Occipital lobe (tissue), 3 donors: ENCODE measurements at places on chromosomes 4 and X.
A peak's percentile ranks its signal among the peaks of the same experiment; 100 is the strongest.

DNA sequence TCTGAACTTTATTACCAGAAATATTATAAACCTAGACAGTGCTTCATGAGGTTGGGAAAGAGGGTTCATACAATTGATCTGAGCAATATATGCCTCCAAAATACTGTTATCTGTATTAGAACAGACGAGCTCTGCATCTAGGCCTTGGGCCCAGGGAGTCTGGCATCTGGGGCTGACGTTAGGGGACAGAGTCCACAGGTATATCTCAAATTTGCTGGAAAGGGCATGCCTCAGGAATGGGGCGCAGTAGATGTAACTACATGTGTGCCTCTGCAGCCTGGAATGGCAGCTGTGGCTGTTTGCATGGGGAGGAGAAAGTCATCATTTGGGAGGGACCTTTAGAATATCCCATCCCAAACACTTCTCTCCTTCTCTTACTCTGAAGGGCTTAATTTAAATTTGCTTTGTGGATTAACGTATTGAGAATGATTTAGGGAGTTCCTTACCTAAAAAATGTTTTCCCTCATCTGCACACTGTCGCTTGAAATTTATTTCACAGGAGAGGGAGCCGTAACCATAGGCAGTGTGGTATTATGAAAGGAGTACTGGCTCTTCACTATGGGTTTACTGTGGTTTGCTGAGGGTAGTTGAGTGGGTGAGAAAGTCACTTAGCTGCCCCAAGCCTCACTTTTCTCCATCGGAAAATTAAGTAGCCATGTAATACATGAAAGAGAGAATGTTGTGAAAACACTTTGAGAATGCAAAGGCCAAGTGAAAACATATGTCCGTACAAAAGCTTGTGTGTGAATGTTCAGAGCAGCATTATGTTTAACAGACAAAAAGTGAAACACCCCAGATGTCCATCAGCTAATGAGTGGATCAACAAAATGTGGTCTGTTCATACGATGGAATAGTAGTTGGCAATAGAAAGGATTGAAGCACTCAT, 5.9 kb downstream of the ADD1 start:
- no peak for DNase-seq

DNA sequence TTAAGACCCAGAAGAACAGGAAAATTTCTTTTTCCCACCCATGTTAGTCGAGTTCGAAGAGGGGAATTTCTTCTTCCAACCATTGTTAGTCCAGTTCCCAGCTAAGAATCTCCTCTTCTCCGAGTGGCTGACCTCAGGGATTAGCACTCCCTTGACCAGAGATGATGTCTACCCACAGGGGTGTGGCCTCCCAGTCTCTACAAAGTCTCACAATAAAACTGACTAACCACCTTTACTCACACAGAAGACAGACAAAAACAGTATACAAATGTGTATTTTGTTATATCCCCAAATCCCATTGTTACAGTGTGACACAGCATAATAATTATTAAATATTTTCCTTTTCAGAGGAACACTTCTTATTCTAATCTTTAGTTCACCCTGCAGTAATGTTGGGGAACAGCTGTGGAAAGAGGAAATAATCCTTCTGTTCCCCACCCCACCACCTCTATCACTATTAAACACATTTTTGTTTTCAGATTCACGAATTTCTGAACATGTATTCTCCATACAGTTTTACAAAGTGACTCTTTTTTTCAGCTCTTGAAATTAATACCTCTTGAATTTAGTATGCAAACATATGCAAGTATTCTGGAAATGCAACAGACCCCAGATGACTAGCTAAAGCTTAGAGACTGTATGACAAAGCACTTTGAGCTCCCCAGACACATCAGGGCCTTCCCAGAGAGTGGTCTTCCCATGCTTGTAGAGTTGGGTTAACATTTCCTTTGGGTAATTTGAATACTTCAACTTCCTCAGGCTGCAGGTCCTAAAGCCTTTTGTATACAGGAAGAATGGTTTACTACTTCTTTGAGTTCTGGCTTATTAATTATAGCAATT, 62.5 kb upstream of the NFKB1 start:
- DNase-seq, result no peak

GRCh38 chr4:74906771-74907170, 26.1 kb upstream of the PARM1 start:
- no peak for DNase-seq

GRCh38 chr4:113256946-113257345, 207.5 kb downstream of the ANK2 start:
- DNase-seq, result no peak

DNA sequence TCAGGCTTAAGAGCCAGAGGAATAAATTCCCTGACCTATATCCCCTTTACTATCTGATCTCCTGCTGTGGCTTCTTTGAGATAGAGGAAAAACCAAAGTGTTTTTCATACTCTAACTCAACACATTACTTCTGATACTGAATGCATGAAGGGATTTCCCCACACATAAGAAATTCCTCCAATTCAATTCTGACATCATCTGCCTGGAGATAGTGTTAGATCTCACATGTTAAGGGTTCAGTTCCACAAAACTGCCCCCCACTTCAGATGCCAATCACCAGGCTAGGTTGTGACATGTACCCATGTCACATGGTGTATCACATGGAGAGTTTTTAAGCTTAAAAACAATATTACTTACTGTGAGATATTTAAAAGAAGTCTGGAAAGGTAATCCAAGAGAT, 46.8 kb downstream of the GSTCD start:
- DNase-seq, result no peak

- DNase-seq, result peak; percentile 61
These were observed at the start of gene SLC16A2 for GRCh38 chrX:74421036-74421739. Gene SLC16A2, plus strand, starts transcription at chrX:74421493. Its CDS starts 145 bp downstream, at chrX:74421638.

DNA sequence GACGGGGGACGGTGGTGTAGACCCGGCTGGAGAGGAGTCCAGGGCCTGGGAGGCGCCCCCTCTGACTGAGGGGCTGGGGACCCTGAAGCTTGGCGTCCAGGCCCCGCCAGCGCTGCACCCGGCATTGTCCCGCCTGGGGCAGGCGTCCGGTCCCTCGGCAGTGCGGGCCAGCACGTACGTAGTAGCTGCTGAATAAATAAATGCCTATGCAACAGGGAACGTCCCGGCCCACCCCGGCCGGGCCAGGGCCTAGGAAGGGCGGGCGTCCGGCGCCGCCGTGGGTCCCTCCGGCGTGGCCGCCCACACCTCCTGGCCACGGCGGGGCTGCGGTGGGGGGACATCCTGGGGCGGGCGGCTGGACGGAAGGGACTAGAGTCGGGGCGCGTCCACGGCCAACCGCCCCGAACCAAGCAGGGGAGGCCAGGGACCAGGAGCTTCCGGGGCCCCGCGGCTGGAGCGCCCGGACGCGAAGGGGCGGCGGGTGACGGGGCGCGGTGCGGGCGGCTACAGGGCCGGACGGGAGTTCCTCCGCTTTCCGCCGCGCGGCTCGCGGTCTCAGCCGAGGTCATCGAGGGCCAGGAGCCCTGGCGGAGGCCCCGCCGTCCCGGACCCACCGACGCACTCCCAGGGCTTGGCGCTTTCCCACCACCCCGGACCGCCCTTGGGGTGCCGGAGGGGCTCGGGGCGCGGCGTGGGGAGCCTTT, 886 bp upstream of the WWC2 start:
- DNase-seq, result no peak

- no peak for DNase-seq
These were observed 202.9 kb downstream of the TEX13A start for GRCh38 chrX:105017641-105018040.

DNA sequence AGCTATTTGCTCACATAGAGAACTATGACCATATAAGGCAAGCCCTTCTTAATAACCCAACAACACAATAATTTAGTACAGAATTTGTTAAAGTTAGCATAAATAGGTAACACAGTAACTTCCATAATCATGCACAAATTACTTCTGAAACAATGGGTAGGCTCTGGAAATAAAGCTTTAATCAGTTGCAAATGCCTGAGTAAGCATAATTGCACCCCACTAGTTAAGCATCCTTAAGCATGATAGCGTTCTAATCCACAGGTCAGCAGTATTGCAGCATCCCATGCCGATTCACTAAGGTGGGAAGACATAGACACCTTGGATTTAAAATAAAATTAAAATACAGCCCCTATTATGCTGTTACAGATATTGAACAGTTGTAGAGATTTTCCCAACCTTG, 161.7 kb downstream of the DHX15 start:
- DNase-seq, result no peak

DNA sequence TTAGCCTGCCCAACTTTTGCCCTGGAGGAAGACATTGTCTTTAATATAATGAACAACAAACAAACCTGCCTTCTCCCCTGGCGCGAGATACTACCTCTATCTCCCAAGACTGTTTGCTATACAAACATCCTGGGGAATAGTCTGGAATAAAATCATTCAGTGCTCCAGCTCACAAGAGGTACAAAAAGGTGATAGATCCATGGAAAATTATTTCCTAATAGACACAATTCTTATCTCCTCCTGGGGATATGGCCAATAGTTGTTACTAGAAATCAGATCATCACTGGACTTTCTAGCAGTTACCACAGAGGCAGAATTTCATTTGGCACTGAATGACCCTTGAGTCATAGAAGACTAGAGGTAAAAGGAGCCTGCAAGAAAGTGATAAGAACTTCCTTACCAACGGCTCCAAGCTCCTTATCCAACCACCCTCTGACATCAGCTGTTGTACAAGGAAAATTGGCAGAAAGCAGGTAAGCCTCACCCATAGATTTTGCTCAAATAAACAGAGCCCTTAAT, 38.1 kb downstream of the MID1 start:
- no peak for DNase-seq

GRCh38 chrX:17030092-17030491, 83.6 kb downstream of the REPS2 start:
- no peak for DNase-seq

GRCh38 chrX:81414630-81415029, 212.7 kb downstream of the SH3BGRL start:
- DNase-seq, result no peak

- DNase-seq, result no peak
These were observed 18.6 kb downstream of the NUDT6 start for GRCh38 chr4:122903766-122904288.

- DNase-seq, result no peak
These were observed 2.8 kb downstream of the TRIM2 start for GRCh38 chr4:153207027-153207426.

- DNase-seq, result no peak
These were observed 613 bp downstream of the GLRB start for GRCh38 chr4:157076578-157076947.

DNA sequence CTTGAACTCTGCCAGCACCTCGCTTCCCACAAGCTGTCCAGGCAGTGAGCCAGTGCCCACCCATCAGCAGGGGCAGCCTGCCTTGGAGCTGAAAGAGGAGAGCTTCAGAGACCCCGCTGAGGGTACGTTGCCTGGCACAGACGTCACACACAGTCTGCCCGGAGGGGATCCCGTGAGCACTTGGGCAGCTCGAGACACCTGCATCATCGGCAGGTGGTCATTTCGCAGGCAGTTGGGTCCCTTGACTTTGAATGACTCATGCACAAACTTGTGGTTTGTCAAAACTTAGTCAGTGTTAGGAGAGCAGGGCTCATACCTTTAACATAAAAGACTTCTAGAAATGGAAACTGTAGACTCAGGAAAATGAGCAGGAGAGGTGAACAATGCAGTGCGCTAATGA, 9.9 kb downstream of the TACC3 start:
- DNase-seq, result no peak

DNA sequence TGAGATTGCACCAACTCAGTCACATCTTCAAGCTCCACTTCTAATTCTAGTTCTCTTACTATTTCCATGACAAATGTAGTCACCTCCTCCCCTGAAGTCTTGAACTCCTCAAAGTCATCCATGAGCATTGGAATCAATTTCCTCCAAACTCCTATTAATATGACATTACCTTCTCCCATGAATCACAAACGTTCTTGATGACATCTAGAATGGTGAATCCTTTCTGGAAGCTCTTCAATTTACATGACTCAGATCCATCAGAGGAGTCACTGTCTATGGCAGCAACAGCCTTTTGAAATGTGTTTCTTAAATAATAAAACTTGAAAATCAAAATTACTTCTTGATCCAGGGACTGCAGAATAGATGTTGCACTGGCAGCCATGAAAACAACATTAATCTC, 34.5 kb downstream of the GALNTL6 start:
- no peak for DNase-seq

DNA sequence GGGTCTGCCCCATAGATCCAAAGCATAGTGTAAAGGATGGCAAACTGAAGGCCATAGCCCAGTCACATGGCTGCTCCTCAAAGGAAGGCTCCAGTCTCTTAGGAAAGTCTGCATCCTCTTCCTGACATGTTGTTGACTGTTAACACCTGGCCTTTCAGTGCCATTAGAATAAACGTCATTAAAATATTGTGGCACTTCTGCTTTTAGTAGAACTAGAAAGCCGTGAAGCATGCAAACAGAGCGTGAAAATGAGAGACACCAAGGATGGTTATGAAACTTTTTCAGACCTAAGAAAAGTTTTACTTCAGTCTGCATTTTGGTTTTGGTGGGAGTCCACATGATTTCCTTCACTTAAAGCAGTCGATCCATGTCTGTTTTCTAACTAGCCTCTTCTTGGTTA, 41.1 kb upstream of the AFF2 start:
- DNase-seq, result no peak

GRCh38 chrX:71212536-71212935, 10.5 kb upstream of the GJB1 start:
- no peak for DNase-seq

- DNase-seq, result no peak
These were observed 38.7 kb downstream of the EXOC1 start for GRCh38 chr4:55892156-55892555.

DNA sequence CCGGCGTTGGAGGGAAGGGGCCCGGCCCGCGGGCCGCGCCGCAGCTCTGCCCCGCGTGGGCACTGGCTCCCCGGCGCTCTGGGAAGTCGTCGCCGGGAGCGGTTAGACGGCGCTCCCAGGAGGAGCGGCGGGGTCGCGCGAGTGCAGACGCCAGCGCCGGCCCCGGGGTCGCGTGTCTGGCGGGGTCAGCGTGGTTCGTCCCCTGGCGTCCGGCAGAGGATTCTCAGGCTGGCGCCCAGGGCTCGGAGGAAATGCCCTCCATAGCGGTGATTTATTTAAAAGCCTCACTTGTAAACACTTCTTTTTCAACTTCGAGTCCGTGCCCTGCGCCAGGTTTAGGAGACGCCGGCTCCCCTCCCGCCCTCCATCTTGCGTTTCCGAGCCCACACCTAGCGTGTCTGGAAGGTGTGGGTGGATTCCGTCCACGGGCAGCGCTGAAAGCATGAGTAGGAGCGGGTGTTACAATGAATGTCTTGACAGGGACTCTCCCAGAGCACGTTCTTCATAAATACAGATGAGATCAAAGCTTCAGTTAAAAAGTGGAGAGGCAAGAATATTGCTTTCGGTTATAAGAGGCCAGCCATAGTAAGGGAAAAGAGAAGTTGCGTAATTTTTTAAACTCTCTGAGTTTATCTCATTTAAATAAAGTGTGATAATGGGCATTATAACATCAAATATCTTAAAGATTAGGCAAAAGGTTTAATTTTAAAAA, 692 bp downstream of the FAM241A start:
- DNase-seq, result peak; percentile 24

- no peak for DNase-seq
These were observed 978 bp downstream of the HS6ST2 start for GRCh38 chrX:132957211-132958090.

DNA sequence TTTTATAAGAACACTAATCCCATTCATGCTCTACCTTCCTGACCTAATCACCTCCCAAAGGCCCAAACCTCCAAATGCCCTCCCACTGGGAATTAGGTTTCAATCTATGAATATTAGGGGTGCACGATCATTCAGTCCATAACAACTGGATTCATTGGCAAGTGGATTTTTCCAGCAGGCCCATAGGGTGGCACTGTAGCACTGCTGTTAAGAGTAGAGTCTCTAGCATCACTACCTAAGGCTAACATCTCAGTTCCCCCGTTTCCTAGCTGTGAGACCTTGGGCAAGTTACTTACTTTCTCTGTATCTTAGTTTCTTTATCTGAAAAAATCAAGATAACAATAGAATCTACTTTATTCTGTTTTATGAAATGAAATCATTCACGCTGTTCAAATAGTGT, 315.8 kb downstream of the STIM2 start:
- no peak for DNase-seq
